ENCODE measurements at places on chromosomes 11 and 22.

GRCh38 chr22:45529105-45529504 lies 26.4 kb downstream of the FBLN1 start:
- no peak for DNase-seq

DNA sequence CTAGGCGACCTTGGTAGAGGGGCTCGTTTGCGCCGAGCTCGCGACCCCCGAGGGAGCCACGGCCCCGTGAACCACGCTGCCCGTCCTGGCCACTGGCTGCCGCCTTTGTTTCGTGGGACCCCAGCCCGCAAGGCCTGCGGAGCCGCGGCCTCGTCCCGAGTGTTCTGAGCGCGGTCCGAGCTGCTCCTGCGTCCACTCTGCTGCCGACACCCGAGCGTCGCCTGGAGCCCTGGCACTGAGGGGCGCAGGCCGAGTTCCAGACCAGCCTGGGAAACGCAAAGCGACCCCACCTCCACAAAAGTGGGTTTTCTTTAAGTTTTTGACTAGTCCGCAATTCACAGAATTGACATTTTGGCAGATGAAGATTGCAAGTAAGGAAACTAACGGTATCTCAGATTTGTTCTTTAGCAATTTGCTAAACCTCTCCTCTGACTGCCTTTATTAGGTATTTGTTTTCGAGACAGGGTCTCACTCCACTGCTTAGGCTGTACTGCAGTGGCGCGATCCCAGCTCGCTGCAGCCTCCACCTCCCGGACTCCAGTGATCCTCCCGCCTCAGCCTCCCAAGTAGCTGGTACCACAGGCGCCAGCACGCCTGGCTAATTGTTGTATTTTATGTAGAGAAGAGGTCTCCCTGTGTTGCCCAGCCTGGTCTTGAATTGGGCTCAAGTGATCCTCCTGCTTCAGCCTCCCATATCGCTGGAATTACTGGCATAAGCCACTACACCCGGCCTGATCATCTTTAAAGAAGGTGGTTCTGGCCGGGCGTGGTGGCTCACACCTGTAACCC lies 879 bp upstream of the RNH1 start:
- no peak for DNase-seq

GRCh38 chr11:121763526-121763925 lies 310.8 kb upstream of the SORL1-AS1 start:
- no peak for DNase-seq

- no peak for DNase-seq
Observed at GRCh38 chr22:40004836-40005235, 10.1 kb downstream of the FAM83F start.

- no peak for DNase-seq
Observed at GRCh38 chr22:50425179-50425916, 49.5 kb downstream of the SBF1 start.

- DNase-seq = no peak
Observed at GRCh38 chr11:69940246-69940610, 121.0 kb upstream of the FGF3 start.

GRCh38 chr11:77201991-77202841 lies 74.2 kb downstream of the MYO7A start:
- DNase-seq = no peak

- no peak for DNase-seq
Observed at GRCh38 chr11:630871-631270, 3.9 kb upstream of the SCT start.

- DNase-seq = no peak
Observed at GRCh38 chr22:27378995-27379394, 422.6 kb downstream of the MN1 start.

Measured in Right ventricle myocardium superior (tissue), 1 donor.